Panc1 (cell line): ENCODE measurements at places on chromosomes 7 and 10. TPM values are rescaled to one million over a fixed set of nuclear protein-coding genes. Genes with fewer than 3 reads are reported as not detected.

DNA sequence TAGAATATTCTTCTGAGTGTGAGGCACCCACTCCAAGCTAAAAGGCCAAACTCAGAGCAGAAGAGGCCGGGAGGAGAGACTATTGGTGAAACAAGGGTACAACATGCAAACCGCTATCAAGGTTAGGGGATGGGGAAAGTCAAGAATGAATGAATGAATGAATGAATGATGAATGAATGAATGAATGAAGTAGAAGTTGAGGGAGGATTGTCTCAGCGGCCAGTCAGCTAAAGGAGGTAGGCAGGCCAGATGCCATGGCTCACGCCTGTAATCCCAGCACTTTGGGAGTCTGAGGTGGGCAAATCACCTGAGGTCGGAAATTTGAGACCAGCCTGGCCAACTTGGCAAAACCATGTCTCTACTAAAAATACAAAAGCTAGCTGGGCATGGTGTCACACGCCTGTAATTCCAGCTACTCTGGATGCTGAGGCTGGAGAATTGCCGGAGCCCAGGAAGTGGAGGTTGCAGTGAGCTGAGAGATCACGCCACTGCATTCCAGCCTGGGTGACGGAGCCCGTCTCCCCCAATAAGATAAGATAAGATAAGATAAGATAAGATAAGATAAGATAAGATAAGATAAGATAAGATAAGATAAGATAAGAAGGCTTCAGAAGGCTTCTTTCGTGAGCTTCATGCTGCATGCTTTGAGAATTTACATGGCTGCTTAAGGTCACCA lies 250.8 kb downstream of the CCDC3 start:
- no peak for DNase-seq

GRCh38 chr7:5681979-5682546 lies 99.4 kb downstream of the RNF216 start:
- no peak for DNase-seq

DNA sequence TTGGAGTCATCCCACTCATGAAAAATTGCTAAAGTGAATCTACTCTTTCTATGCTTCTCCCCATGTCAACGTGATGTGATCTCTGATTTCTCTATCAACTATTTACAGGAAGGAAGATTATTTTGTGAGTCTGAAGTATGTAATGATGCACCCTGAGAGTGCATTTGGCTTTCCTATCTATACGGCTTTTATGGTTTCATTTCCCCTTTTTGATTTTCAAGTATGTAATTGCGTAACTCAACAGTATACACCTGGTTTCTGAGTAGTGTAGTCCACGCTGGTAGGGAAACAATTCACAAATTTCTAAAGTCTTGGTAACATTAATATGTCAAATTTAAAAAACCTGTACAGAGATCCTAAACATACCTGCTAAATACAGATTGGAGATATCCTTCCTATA lies 194.7 kb upstream of the SEMA3A start:
- DNase-seq: no peak

The METTL27 gene
- 3.4 TPM for total RNA-seq

GRCh38 chr7:69645683-69646082 lies 47.4 kb downstream of the AUTS2 start:
- DNase-seq: no peak

The ASIC3 gene
- total RNA-seq: 1.3 TPM

The MYL7 gene
- total RNA-seq: not detected

- DNase-seq: no peak
These were observed 35.0 kb downstream of the GLRX3 start for GRCh38 chr10:130171196-130171595.

DNA sequence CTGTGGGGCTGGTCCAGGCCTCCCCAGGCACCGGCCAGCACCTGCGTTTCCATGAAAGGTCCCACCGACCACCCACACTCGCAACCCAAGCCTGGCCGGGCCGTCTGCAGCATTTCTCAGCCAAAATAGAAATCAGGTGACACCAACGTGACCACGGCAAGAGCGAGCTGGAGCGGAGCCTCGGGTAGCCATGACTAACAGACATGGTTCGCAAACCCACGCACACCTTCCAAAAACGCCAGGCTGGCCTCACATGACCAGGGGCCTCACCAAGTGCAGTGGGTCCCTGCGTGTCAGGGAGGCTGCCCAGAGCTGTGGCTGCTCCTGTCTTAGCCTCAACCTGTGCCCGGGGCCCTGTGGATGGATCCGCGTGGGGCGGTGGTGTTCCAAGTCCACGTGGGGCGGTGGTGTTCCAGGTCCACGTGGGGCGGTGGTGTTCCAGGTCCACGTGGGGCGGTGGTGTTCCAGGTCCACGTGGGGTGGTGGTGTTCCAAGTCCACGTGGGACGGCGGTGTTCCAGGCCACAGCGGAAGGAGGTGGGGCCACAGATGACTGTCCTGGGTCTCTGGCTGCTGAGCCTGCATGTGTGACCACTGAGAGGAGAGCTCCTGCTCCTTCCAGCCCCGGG lies 64.4 kb upstream of the ADGRA1 start:
- DNase-seq: no peak

DNA sequence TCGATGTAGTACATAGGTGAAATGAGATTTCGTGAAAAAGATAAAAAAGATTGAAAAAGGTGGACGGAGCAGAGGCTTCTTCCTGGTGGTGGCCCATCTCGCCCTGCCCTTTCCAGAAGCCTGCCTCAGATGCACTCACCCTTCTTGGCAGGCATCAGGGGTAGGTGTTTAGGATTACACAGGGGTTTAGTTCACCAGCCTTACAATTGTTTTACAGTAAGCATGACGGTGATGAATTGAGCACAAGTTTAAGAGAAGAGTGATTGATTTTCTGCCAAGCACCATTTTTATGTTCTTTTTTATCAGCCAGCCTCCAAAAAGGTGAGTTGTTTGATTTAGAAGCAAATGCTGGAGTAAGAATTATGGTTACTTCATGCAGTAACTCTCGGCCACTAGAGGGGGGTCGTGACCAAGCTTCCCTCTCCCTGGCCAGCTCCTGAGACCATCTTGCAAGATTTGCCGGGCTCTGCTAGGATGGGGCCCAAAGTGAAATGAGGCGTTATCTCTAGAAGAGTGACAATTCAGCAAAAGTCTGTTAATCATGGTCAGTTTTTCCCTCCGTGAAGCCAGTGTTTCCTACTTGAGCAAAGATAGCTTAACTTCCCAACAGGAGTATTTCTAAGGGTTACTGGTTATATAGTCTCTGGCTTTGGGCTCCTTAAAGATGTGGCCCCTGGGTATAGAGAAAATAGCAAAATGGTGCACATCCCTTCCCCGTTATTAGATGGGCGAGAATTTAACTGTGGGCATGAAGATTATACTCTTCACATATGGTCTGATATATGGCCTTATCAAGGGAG lies 228.8 kb downstream of the BMPER start:
- peak; percentile 24 for DNase-seq

DNA sequence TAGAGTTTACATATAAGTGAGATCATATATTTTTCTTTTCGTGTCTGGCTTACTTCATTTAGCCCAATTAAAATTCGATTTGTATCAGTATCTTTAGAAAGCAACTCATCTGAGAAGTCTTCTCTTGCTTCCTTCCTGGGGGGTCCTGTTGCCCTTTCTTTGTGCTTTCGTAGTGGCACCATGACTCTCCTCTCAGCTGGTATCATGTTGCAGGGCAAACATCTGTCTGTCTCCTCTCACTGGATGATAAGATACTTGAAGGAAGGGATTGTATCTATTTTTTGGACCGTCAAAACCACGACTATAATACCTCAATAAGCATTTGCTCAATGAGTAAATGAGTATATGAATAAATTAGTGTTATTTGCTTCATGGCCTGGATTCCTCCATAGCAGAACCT lies 382.5 kb upstream of the SORCS1 start:
- DNase-seq: no peak

DNA sequence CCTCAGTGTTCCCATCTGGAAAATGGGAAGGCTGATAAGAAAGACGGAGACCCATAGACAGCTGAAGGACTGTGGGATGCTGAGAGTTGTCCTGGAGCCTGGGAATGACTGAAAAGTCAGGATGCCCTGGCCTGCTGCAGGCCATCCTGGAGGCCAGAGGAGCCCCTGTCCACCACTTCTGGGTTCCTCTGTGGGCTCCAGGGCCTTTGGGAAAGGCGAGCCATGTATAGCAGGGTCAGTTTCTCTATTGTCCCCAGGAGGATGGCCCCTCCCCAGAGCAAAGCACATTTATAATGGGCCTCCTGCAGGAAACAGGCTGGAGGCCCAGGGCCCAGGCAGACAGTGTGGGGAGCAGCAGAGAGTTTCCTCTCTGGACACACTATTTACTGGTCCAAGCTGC lies 471.4 kb upstream of the MGMT start:
- DNase-seq: no peak

The OR13A1 gene
- not detected for total RNA-seq

GRCh38 chr10:14389981-14390590 lies 59.4 kb upstream of the FRMD4A start:
- DNase-seq: no peak

The TEX47 gene
- total RNA-seq: not detected

The TRPV6 gene
- not detected for total RNA-seq

DNA sequence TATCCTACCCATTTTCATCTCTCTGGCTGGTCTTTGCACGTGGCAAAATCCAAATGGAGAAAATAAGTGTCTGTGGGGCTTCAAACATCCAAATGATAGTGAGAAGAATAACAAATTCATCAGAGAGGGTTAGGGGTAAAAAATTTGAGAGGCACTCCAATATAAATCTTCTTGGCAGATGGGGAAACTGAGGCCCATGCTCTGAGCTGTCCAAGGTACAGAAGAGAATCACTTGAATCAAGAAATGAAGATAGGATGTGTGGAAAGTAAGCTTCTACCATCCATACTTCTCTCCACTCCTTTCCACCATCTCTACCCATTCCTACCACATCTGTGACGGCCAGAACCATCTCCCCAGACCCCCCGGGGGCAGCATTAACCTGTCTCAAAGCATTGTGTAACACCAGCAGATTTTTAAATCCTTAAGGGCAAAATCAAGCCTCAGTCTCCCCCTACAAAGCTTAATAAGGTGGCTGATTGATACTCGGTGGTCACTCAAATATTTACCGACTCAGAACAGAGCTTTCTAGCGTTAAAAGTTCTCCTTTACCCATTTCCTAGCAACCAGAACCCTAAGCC lies 818 bp downstream of the GOT1 start:
- no peak for DNase-seq

DNA sequence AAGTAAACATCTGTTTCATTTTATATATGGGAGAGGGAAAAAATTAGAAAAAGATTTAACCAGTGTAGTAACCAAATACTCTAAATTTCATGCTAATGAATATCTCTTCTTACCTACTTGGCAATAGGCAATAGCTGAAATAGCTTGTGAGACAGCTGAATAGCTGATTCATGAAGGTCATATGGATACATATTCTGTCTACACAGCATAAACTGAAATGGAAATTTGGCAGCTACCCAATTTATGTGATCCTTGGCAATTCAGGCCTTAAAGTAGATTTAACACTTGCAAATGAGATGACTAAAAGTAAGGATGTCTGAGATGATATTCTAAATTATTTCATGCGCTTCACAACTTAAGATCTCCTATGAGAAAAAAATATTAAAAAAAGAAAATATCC lies 261.2 kb upstream of the SEMA3A start:
- peak; percentile 15 for DNase-seq

The LIPJ gene
- not detected for total RNA-seq

The SMKR1 gene
- 1.4 TPM for total RNA-seq

DNA sequence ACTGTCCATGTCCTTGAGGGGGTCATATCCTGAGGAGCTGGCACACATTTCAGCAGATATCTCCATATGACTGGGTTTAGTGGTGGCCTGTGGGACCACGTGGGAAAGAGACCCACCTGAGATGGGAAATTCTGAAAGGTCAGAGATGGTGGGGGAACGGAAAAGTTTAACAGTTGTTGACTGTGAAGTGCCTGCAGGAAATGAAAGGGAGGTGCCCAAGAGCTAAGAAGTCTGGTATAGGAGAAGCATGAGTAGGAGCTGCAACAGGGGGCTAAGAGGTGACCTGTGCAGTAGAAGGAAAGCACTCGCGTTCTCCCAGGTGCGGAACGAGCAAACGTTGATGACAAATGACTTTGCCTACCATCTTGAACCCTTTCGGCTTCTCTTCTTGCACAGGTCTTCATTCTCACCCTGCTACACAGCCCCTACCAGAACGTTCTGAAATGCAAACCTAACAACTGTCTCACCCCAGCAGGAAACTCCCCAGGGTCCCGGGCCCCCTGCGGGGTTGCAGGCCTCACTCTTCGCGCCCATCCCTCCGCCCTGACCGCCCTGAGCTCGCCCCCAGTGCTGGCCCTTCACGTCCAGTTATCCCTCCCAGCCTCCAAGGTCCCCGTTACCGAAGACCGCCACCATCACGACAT lies 9.8 kb upstream of the FXYD4 start:
- no peak for DNase-seq

DNA sequence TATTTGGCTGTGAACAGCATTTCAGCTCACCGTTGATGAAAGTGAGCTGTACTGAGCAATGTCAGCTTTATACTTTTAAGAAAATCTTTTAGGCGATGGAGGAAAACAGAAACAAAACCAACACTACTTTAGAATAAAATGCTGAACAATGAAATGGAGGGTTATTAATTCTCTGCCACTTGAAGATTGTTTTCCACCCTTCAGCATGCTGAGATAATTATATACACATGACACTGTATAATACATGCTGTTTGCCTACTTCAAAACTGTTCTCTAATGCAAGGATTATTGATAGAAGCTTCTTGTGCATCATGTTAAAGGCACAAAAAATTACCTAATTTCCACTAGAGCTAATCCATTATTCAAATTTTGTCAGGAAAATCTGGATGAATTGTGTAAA lies 66.8 kb downstream of the CACNA2D1 start:
- no peak for DNase-seq

The GPR15LG gene
- total RNA-seq: 0.41 TPM

GRCh38 chr7:50704844-50705243 lies 77.9 kb downstream of the GRB10 start:
- no peak for DNase-seq

DNA sequence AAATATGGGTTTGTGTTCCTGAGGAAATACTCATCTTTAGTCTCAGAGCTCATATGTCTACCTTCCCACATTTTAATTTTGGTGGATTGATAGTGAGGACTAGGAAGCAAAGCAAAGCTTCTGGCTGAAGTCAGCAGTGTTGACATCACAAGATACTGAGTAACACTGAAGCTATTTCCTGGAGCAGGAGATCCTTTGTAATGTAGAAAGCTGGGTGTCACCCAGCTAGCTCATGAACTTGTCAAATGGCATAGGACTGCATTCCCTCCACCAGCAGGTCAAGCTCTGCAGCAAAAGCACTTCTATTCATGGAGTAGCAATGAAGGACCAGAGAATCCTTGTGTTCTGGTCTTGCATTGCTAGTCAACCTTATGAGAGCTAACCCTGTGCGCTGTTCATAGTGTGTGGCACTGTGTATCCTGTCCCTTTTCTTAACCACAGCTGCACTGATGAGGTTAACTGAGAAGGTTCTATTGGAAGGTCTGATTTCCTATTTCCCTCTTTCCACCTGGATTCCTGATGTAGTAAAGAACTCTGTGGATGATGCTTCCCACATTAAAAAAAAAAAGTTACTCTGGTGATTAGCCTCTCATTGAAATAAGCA lies 94.8 kb upstream of the ZNF804B start:
- no peak for DNase-seq

The SPDYE1 gene
- not detected for total RNA-seq
